Naive thymus-derived CD8-positive, alpha-beta T cell (primary cell): ENCODE measurements at places on chromosomes 1 and 21.
A peak's percentile ranks its signal among the peaks of the same experiment; 100 is the strongest.

GRCh38 chr1:13807209-13807608 is 107.2 kb downstream of the PRDM2 start:
- no peaks in the 10 kb centered on the region for H3K27me3 ChIP-seq
- H3K36me3 ChIP-seq: peaks cover 13% of the 10 kb centered on the region
- H3K4me1 ChIP-seq: peaks cover 29% of the 10 kb centered on the region
- peak overlapping the region; percentile 51 for H3K27ac ChIP-seq

DNA sequence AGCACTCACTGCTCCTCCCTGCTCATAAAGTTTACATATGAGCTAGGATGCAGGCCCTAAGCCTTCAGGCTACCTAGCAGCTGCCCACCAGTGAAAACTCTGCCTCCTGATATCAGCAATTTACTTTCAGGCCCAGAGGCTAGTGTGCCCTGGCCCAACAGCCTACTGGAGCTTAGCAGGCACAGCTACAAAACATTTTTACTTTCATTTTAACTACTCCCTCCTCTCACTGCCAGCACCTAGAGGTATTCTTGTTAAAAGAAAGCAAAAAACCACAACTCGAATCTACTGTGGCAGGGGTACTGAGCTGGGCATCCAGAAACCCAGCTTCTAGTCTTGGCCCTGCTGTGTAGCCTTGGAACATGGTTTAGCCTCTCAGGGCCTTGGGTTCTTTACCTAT is 5.8 kb upstream of the LORICRIN start:
- H3K27ac ChIP-seq: no peak overlapping the region
- H3K4me1 ChIP-seq: no peaks in the 10 kb centered on the region
- H3K36me3 ChIP-seq: no peaks in the 10 kb centered on the region
- H3K4me3 ChIP-seq: no peak overlapping the region

GRCh38 chr21:26798856-26799751 is 46.1 kb downstream of the ADAMTS1 start:
- peaks cover 18% of the 10 kb centered on the region for H3K27me3 ChIP-seq
- no peak for DNase-seq
- H3K4me3 ChIP-seq: no peak overlapping the region
- H3K4me1 ChIP-seq: no peaks in the 10 kb centered on the region
- no peak overlapping the region for H3K27ac ChIP-seq

DNA sequence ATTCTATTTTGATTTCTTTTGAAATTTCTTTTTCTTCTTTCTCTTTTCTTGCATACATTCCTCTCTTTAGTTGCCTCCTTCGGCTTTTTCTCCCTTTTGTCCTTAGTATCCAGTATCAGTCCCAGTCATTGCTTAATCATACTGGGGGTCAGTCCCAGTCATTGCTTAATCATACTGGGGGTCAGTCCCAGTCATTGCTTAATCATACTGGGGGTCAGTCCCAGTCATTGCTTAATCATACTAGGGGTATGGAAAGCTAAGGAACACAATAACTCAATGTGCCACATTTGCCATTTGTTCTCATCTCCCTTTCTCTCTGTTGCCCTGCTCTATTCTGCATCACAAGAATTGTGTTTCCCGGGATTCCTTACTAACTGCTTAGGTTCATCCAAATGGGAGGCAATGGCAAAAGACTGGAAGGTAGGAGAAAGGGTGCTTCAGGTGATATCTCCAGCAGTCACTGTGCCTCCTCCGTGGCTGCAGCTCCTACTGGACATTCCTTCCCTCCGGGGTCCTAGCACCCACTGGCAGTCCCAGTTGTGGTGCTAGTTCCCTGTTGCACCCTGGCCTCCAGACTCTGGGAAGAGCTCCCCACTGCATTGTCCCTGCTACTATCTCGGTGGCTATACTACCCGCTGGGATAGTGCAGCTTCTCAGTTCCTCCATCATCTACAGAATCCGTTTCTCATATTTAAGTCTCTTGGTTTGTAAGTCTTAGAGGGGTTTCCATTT is 32.6 kb upstream of the LAMC1 start:
- H3K4me3 ChIP-seq: no peak overlapping the region
- H3K4me1 ChIP-seq: no peaks in the 10 kb centered on the region
- peaks cover 18% of the 10 kb centered on the region for H3K27me3 ChIP-seq
- DNase-seq: no peak

DNA sequence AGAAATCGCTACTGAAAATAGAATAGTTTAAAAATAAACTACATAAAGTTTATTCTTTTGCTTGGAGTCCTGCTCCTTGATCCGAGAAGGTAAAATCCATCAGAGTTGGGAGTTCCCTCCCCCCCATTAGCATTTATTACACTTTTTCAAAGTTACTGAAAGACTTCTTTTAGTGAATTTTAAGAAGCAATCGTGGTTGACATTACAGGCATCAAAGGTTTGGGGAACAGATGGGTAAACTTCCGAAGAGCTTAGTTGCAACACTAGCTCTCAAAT is 31.0 kb upstream of the NFIA start:
- no peak overlapping the region for H3K27ac ChIP-seq
- no peaks in the 10 kb centered on the region for H3K36me3 ChIP-seq
- H3K27me3 ChIP-seq: peaks cover 22% of the 10 kb centered on the region

- no peaks in the 10 kb centered on the region for H3K4me1 ChIP-seq
- no peak overlapping the region for H3K4me3 ChIP-seq
- no peaks in the 10 kb centered on the region for H3K36me3 ChIP-seq
- no peak for DNase-seq
- no peaks in the 10 kb centered on the region for H3K27me3 ChIP-seq
These were observed 11.7 kb downstream of the ATP1B1 start for GRCh38 chr1:169118227-169118626.

DNA sequence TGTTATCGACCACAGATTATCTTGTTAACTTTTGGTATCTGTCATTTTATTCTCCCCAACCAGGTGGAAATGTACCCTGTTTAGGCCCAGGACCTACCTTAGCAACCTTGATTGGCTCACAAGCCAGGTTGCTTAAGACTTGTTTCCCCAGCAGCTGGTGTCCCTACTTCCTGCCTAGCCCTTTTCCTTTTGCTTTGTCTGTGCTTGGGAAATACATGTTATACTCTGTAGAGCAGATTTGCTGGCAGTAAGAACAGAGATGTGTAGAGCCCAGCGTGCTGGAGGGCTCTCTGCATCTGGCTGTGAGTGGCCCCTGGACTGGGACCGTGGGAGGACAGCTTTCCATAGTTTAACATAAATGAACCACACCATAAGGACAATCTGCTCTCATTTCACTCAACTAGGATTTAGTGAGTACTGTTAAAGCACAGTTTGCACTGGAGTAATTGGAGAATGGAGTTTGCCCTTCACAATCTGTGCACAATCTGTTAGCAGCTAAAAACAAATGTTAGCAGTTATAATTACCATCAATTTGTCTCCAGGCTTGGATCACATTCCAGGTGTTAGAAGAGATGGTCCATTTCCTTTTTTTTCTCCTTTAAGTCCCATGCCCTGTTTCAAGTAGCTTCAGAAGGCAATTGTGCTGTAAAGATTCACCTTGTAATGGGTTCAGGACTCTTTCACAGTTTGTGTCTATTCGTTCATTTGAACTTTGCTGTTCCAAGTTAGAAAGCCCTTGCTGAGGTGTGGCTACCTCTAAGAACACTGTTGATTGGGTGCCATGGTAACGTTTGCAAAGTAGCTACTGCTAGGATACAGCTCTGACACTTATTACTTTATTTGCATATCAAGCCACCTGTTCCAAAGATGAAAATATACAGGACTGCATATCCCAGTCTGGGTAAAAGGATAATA is at the start of gene APOBEC4:
TSS of gene APOBEC4 (minus strand) at position 770 of the 915 bp plus-strand sequence. CDS start 4,535 bp downstream, outside the sequence.
- no peaks in the 10 kb centered on the region for H3K27me3 ChIP-seq
- no peaks in the 10 kb centered on the region for H3K36me3 ChIP-seq
- peak within 1 kb of the TSS; percentile 84 for H3K27ac ChIP-seq
- peak; percentile 13 for DNase-seq

DNA sequence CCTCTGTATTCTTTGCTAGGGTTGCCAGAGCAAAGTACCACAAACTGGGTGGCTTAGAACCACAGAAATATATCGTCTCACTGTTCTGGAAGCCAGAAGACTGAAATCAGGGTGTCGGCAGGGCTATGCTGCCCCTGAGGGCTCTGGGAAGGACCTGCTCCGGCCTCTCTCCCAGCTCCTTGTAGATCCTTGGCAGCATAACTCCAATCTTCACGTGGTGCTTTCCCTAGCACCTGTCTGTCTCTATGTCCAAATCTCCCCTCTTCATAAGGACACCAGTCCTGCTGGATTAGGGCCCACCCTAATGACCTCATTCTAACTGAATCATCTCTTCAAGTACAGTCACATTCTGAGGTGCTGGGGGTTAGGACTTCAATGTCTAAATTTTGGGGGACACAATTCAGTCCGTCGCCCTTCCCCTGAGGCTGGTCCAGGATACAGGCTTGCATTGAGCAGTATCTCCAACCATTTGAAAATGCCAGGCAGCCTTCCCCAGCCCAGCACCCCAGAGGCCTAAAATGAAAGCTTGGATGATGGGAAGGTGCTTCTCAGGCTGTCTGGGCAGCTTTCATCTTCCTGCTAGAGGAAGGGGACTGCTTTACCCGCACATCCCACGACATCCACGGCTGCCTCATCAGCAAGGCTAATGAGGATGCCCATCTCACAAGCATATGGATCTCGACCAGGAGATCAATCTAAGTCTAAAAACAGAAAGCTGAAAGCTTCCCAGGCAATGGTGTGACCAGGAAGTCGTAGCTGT is 24.7 kb downstream of the TRIM67 start:
- no peak for DNase-seq
- no peak overlapping the region for H3K4me3 ChIP-seq
- no peaks in the 10 kb centered on the region for H3K4me1 ChIP-seq
- H3K27ac ChIP-seq: no peak overlapping the region
